Activated CD4-positive, CD25-positive, alpha-beta regulatory T cell treated with anti-CD3 and anti-CD28 coated beads, Interleukin-2, amount 50 U/mL, for 72 hours (primary cell): ENCODE measurements at places on chromosomes 6 and 20.

DNA sequence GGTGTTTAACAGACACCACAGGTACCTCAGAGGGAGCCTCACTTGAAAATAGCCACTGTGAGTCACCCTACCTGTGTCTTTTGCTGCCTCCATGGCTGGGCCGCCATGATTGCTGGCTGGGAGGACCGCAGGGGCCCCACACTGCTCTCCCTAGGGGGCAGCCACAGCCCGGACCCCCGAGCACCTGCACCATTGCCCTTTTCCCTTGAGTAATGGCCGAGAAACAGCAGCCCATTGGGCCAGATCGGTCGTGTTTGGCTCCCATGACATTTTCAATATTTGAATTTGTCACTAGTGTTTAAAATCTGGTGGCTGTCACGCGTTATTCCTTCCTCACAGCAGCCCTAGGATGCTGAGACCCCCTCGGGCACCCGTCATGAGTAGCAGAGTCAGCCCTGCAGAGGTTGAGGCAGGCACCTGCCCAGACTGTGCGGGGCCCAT lies 6.7 kb downstream of the ZBP1 start:
- no peak for DNase-seq

DNA sequence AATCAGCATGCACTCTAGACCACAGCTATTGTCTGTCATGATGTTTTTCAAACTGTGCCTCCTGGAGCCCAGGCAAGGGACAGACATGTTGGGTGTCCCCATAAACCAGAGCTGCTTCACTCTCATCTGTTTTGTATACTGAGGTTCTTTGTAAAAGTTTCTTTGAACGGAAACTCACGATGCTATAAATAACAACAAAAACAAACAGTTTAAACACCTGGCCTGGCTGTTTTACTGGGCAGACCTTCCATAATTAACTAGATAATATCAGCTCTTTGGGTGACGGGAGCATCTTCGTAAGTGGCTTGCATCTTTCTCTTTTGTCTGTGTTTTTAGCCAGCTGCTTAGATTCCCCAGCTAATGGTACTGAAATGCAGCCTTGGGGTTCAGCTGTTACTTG lies 190.3 kb downstream of the ZDHHC14 start:
- no peak for DNase-seq

GRCh38 chr6:3355011-3355357 lies 96.2 kb downstream of the PSMG4 start:
- no peak for DNase-seq

DNA sequence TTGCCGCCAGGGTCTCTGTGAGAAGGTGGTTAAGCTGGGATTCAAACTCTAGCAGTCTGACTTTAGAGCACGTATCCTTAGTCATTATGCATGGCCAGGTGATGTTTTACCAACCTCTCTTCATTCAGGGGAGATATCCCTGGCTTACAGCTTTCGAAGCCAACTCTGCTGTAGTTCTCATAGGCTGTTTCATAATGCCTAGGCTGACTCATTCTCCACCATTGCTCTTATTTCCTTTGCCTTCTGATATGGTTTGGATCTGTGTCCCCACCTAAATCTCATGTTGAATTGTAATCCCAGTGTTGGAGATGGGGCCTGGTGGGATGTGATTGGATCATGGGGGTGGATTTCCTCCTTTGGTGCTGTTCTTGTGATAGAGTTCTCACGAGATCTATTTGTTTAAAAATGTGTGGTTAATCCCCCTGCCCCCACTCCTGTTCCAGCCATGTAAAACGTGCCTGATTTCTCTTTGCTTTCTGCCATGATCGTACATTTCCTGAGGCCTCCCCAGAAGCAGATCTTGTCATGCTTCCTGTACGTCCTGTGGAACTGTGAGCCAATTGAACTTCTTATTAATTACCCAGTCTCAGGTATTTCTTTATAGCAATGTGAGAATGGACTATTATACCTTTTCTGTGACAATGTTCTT lies 94.6 kb upstream of the MAN1A1 start:
- no peak for DNase-seq

GRCh38 chr20:58688840-58689239 lies 3.8 kb upstream of the NPEPL1 start:
- no peak for DNase-seq
